ENCODE measurements at places on chromosomes 7 and 10.

- no peak for DNase-seq
These were observed 62.0 kb downstream of the MYOF start for GRCh38 chr10:93420091-93420490.

DNA sequence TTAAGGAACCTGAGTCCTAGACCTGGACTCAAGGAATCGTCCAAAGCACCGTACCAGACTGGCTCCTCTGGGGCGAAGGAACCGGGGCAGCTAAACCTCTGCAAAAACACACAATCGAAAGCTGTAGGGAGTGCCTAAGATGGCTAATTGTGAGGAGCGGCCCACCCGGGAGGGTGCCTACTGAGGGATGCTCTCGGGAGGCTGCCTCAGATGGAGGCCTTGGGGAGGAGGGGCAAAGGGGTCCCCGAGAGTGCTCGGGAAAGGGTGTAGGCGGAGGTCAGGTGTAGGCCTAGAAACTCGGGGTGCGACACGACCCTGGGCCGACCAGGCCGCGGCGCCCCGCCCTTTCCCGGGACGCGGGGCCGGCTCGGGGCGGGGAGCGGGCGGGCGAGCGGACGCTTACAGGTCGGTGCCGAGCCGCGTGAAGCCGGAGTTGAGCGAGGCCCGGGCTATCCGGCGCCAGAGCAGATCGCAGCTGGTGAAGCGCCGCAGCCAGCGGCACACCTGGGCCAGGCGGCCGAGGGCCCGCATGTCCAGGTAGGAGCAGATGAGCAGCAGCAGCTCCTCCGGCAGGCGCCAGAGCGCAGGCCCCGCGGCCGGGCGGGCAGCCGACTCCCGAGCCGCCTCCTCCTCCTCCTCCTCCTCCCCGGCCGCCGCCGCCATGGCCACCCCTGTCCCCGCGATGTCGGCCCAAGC lies 844 bp downstream of the FBXW4 start:
- peak; percentile 24 for DNase-seq

- DNase-seq = no peak
These were observed 3.6 kb downstream of the EMX2 start for GRCh38 chr10:117546020-117546580.

DNA sequence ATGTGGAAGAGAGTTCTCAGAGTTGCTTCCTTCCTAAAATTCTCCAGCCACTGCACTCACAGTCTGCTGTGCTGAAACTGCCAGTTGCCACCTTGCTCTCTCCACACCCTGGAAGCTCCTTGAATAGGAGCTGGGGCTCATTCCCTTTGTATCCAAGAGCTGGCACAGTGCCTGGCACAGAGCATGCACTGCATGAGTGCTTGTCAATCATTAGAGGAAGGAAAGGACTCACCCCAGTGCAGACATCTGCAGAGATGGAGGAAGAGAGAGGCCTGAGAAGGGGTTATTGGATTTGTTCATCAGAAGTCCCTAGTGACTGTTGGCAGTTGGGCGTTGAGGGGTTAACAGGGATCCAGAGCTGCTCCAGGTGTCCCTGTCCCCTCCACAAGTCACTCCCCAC lies 41.7 kb upstream of the DUSP5 start:
- DNase-seq = no peak

- DNase-seq = no peak
These were observed at the start of gene ABCB1 for GRCh38 chr7:87600130-87601124. Gene ABCB1, minus strand, starts transcription at chr7:87600884. Its CDS starts 700 bp downstream, at chr7:87600184.

DNA sequence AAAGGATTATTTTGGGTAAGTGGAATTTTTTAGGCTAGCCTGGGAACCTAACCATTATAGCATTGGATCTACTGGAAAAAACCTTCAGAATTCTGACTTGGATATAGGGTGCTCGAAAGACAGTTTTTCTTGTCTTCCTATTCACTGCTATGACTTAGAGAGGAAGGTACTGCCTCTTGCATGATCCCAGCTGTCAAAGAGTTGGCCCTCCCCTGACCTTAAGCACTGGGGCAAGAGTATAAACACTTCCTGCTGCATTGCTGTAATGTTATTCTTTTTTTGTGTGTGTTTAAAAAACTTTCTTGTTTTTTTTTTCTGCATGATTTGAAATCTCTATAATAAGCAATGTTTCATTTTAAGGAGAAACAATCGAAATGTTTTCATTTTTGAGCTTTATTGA lies 113.0 kb downstream of the LRMDA start:
- no peak for DNase-seq

DNA sequence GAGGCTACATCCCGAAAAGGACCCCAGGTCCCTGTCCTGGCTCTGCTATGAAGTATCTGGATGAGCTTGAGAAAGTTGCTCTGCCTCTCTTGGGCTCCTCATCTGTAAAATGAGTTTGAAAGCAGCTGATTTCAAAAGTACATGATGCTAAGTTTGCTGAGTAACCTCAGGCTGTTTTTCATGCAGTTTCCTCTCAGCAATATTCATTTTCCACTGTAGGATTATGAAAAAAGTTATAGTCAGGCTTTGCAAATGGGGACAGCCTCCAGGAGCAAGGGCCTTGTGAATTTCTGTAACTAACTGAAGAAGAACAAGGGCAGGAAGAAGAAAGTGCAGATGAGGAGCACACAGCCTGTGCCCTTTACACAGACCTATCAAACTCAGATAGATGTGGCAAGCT lies 167.3 kb upstream of the KMT2E start:
- no peak for DNase-seq

All from CMK (cell line).